ENCODE measurements at places on chromosomes 16 and 17.

- DNase-seq = no peak
Measured at GRCh38 chr16:86211800-86212199, 298.5 kb upstream of the FOXF1 start.

DNA sequence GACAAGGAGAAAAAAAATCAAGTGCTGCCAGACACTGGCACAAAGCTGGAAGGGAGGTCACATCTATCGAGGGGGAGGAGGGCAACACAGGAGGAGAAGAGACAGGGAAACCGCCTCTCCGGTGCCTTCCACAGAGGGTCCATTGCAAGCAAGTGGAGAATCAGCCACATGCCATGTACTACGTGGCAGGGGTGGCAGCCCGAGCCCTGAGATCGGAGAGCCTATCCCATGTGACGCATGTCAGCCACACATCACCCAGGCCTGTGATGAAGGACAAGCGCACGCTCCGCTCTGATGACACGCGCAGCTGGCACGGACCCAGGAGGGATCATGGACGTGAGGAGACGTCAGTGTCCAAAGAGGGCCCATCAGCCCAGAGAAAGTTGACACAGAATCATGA lies 30.1 kb downstream of the ADCY9 start:
- DNase-seq = no peak

DNA sequence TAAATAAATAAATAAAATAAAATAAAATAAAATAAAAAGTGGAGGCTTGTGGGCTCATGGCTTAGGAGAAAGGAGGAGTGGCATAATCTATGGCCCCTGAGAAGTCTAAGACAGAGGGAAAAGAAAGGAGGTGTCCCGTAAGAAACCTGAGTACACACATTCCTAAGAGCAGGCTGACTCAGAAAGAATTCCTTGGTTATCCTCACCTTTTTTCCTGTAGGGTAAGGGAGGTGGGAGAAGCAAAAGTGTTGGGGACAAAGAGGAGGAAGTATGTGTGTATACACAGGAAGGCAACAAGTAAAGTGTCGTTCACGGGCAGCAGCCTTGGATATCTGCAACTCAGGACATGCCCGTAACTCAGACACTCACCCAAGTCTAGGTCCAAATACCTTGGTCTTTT lies 29.3 kb downstream of the MARF1 start:
- DNase-seq = no peak

GRCh38 chr16:61858988-61859387 lies 177.2 kb downstream of the CDH8 start:
- no peak for DNase-seq

DNA sequence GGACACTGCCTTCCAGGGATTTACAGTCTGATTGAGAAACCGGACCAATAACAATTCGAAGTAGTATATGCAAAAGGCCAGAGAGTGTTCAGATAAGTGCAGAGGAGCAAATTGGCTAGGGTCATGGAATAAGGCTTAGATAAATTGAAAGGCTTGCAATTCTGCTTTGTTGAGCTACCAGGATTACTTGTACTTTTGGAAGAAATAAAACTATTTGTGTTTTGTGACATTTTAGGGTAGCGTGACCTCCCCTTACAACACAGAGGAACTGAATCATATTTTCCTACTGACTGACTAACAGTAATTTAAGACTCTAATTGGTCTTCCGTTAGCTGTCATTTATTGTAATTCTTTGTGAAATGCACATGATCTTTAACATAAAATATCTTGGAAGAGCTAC lies 104.7 kb downstream of the PITPNC1 start:
- DNase-seq = no peak

DNA sequence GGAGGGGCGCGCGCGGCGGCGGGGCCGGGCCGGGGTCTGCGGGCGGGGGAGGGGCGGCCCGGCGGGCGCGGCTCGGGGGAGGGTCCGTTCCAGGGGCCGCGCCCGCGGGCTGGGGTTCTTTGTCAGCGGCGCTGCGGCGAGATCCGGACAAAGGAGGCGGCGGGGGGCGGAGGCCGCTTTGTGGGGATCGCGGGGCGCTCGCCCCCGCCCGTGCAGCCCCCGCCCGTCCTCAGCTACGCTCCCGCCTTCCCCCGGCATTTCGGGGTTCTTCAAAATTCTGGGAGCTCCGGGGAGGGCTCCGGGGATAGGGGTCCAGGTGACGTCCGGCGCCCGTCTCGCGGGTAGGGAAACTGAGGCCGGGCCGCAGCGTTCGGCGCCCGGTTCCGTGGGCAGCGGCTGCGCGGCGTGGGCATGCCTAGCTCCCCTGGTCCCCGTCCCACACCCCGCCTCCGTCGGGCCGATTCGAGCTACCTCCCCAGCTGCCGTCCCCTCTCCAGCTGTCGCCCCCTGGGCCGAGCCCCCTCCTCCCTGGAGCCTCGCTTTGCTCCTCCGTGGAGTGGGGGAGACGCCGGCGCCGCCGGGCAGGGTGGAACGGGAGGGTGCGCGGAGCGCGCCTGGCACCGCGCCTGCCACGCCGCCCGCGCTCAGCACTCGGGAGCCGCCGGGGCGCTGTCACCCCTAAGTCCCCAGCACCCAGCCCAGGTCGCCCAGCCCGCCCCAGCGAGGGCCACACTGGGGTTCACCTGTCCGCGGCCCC lies 546 bp downstream of the SNN start:
- DNase-seq = no peak

DNA sequence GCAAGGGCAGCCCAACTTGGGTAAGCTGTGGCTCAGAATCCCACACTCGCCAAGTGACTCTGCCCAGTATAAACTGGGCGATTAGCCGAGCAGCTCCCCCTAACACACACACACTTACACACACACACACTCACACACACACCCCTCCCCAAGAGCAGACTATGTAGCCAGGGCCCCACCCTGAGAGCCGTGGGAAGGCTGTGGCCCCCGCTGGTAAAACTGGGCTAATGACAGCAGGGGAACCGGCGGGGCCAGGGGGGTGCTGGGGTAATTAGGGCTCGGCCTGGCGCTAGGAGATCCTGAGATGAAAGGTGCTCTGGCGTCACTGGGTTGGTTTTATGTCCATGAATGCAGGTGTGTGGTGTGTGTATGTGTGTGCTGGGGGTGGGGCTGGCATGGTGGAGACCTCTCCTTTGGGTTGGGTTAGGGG lies 1.1 kb upstream of the THRA start:
- DNase-seq = no peak

DNA sequence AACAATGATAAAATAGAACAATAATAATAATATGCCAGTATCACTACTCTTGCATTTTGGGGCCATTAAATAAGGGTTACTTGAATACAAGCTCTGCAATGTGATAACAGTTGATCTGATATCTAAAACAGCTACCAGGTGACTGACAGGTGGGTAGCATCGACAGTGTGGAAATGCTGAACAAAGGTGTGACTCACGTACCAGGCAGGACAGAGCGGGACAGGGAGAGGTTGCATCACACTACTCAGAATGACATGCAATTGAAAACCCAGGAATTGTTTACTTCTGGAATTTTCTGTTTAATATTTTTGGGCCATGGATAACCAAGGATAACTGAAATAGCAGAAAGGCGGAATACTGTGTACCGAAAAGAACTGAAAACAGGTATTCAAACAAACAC lies 15.8 kb upstream of the ZNF19 start:
- DNase-seq = no peak

Data from cortex of kidney (tissue), 1 donor.